ENCODE measurements at places on chromosomes 11 and 22.

GRCh38 chr11:114925591-114925990, 247.3 kb downstream of the NXPE2 start:
- no peak for DNase-seq

- no peak for DNase-seq
Measured at GRCh38 chr22:50211147-50211546, 10.3 kb downstream of the SELENOO start.

DNA sequence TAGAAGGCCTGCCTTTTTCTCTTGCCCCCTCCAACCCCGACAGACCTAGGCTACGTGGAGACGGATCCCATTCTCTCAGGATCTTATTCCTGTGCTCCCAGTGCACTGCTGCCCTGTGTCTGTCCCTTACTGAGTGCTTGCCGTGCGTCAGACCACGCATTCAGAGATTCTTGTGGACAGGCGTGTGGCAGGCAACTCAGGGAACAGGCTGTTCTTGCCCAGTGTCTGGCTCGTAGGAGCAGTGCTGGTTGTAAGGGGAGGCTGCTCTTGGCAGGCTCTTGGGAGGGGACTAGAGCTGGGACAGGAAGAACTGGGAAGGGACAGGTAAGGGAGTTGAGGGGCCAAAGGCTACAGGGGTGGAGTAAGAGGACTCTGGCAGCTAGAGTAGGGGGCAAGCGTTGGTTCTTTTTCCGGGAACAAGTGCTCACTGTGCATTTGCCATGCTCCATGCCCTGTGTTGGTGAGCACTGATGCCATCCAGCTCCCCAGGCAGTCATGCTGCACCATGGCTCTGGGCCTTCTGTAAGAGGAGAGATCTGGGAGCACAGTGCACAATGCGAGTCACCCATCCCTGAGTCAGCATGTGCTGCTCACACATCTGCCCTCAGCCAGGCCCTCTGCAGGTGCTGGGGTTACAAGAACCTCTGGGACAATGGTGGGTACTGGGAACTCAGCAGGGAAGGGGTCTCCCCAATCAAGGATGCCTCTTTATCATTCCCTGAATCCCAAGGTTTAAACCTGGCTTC, 119.1 kb downstream of the TBC1D22A start:
- no peak for DNase-seq

DNA sequence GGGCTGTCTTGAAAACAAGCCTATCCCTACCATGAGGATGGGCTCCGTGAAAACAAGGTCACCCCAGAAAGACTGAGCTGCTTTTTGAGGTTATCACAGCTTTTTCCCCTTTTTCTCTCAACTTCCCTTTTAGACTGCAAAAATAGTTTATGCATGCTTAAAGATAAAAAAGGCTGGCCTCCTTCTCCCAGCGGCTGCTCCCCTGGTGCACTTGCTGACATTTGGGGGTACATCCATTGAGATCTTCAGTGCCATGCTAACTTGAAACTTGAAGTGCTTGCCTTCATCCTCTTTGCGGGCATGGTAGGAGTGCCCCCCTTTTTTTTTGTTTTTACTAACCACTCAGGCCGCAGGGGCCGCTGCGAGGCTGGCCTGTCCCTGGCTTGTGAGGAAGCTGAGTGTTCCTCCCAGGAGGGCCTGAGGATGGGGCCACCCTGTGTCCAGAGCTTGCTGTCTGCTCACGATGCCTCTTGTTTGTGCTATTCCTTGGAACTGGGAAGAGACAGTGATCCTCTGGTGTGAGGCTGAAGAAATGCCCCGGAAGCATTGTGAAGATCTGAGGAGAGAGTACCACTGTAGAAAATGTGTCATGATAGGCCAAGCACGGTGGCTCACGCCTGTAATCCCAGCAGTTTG, 2.2 kb downstream of the TANGO2 start:
- DNase-seq, result no peak

DNA sequence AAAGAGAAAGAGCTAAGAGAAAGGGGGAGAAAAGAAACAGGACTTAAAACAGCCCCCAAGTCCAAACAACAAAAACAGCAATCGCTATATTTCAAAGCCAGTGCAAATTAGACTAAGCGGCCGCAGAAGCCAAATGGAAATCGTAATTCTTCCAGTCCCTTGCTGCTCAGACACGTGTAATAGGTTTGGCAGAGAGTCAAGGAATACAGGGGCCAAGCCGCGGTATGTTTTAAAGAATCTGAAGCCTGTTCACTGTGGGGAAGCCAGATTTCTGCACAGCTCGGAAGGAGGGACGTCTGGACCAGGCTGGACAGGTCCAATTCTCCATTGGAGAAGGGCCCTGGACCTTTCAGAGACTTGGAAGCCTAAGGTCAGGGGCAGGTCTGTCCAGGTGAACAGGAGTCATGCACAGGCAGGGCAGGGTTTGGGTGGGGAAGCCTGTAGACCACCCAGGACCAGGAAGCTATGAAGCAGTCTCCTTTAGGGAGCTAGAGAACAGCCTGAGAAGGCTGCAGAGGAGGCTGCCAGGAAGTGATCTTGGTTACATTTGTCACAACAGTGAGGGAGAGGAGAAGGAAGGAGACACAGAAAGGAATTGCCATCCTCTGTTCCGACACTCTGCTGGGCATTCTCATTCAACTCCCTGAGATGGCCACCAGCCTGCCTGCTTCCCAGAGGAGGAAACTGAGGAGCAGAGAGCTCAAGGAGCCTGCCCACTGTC, 265.5 kb upstream of the ISX start:
- DNase-seq, result no peak

DNA sequence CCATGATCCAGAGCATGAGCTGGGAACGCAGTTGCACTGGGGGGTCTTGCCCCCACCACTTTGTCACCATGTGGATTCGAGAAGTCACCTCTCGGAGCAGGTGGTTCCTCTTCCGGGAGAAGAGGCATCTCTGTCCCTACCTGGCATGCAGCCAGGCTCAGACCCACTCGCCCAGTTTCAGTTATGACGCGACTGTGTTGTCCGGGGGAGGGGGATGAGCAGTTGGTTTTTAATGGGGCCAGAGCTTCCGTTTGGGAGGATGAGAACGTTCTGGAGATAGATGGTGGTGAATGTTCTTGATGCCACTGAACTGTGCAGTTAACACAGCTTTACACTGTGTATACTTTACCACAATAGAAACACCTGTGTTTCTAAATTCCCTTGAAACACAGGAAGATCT, 41.5 kb downstream of the DHCR7 start:
- no peak for DNase-seq

DNA sequence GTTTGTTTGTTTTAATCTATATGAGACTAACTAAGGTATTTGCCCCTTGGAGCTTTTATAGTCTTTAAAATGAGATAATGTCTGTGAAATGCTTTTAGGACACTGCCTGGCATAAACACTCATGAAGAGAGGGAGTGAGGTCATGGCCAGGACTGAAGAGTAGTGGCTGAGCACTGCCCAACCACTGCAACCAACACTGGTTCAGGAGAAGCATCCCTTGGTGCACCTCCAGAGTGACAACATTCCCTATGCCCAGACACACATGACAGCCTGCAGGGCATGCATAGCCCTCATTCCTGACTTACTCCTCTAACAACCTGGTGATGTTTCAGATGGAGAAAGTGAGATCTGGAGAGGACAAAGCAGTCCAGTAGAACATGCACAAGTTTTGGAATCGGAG, 36.1 kb downstream of the ME3 start:
- DNase-seq, result no peak

DNA sequence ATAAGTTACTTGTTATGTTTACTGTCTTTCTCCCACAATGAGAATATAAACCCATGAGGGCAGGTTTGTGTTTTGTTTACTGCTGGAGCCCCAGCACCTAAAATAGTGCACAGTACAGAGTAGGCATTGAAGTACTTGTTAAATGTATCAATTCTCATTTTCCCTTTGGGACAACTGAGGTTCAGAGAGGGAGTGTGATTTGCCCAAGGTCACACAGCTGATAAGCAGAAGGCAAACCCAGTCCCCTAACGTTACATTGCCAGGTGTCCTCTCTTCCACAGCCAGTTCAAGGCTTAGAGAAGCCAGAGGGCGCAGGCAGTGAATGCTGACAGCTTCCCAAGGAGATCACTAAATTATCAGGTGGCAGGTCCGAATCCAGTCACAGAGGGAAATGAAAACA, 16.8 kb downstream of the ZMAT5 start:
- DNase-seq, result no peak

- peak; percentile 75 for DNase-seq
Measured at GRCh38 chr11:61791737-61792309, 576 bp downstream of the TMEM258 start.

- no peak for DNase-seq
Measured at GRCh38 chr11:3357302-3357701, 21.6 kb downstream of the ZNF195 start.

- DNase-seq, result no peak
Measured at GRCh38 chr11:113202431-113202830, 112.0 kb upstream of the TTC12 start.

GRCh38 chr11:95849087-95849825, 59.0 kb downstream of the CEP57 start:
- no peak for DNase-seq

DNA sequence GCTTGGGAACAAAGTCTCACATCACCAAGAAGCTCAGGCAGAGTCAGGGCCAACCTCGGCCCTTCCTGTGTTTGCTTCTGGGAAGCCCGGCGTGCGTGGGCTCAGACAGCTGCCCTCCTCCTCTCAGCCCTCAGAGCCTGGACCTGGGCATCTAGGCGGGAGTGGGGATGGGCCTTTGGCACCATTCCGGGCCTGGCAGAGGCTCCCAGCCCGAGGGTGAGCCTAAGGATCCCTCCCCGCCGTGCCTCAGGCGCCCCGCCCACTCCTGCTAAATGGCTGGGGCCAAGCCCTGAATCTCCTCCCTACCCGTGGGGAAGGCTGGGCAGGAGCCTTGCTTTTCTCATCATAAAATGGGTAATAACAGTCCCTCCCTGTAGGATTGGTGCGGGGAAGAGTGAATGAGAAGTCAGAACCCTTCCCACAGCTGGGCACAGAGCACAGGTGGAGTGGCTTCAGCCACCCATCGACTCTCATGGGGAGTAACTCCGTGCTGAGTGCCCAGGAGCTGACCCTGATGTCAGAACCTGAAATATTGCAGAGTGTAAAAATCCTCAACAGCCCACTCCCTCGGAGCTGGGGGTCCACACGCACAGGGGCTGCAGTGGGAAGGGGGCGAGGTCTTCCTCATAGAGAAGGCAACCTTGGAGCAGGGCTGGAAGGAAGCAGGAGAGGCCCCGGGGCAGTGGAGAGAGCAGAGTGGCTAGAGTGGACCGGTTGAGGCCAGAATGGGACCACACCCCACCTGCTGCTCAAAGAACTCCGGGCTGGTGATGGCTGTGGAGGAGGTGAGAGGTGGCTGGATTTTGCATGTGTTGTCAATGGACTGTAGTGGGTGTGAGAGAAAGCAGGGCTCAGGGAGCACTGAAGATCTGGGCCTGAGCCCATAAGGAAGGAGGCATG, 18.8 kb upstream of the CDKN1C start:
- no peak for DNase-seq

DNA sequence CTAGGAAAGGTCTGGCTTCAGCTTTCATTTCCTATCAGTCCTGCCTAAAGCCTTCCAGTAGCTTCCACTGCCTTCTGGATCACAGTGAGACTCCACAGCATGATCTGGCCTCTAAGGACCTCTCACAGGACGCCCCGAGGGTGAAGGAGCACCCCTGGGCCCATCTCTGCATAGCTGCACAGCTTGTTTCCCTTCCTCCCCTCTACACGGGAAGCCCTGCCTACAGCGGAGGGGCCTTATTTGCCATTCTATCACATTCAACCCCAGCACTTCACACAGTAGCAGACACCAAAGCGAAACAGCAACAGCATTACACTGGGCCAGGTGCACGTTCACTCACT, 162.3 kb upstream of the GRK3 start:
- DNase-seq, result no peak

GRCh38 chr11:640021-640706, 3.1 kb downstream of the DRD4 start:
- no peak for DNase-seq
